ENCODE measurements at places on chromosomes 6 and 20.

GRCh38 chr6:53565886-53566285, 21.0 kb upstream of the GCLC start:
- no peak for DNase-seq

- no peak for DNase-seq
Observed at GRCh38 chr6:31186052-31186734, 15.7 kb upstream of the POU5F1 start.

GRCh38 chr20:611047-611842, 1.1 kb upstream of the TCF15 start:
- no peak for DNase-seq

DNA sequence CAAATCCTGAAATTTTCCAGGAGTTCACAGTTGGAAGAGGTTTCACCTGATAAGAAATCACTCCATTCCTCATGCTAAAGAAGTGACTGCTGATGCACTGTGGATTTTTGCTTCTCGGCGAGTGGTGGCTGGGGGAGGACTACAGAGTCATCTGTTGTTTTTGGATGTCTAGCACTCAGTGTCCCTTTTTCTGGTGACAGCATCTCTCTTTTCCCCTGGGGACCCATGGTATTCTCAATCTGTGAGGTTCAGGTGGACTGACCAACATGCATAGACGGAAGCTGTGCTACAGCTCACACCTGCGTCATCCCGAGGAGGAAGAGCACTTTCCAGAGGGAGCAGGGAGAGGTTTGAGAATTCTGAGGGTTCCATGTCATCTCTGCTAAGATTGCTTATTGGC, 42.7 kb upstream of the ZNF831 start:
- no peak for DNase-seq

GRCh38 chr6:7912736-7913517, 2.3 kb upstream of the TXNDC5 start:
- no peak for DNase-seq

DNA sequence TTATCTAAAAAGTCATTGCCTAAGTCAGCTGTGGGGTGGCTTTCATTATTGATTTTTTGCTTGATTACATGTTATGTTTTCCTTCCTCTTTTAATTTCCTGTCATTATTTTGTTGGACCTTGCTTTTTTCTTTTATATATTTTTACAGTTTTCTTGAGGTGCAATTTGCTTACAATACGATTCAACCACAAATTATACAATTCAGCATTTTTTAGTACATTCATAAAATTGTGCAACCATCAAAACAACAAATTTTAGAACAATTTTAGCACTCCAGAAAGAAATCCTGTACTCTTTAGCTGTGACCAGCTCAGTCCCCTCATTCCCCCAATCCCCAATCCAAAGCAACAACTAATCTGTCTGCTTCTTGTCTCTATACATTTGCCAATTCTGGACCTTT, 608.9 kb downstream of the C6orf118 start:
- DNase-seq: no peak

DNA sequence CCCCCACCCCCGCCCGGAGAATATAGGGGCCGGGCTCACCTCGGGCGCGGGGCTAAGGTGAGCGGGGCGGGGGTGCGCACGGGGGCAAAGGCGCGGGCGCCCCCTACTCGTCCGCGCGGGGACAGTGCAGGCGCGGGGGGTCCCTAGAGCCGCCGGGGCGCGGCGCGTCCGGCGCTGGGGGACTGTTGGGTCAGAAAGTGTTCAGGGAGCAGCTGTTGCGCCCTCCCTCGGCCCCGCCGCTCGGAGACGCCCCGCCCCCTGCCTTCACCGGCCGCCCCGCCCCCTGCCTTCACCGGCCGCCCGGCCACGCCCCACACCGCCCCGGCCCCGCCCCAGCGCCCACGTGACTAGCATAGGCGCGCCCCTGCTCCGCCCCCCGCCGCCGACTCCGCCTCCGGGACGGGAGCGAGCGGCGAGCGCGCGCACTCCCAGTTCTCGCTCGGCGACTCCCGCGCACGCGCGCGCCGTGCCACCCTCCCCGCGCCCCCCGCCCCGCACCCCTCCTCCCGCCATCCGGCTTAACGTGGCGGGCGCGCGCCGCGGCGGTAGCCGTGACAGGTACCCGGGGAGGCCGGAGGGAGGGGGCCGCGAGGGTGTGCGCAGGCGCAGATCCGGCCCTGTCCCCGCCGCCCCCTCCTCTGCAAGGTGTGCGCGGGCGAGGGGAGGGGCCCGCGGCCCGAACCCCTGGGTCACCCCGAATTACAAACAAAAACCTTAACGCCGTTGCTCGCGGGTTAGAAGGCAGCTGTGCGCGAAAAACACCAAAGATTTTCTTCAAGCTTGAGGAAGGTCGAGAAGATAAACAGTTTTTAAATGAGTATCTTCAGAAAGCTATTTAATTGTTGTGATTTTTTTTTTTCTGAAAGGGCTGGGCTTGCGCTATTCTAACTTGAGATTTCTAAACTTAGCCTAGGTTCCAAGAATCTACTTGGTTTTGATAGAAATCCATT, 704 bp upstream of the ZNF217 start:
- DNase-seq: peak; percentile 95

GRCh38 chr6:21284166-21284565, 309.4 kb upstream of the SOX4 start:
- DNase-seq: no peak

DNA sequence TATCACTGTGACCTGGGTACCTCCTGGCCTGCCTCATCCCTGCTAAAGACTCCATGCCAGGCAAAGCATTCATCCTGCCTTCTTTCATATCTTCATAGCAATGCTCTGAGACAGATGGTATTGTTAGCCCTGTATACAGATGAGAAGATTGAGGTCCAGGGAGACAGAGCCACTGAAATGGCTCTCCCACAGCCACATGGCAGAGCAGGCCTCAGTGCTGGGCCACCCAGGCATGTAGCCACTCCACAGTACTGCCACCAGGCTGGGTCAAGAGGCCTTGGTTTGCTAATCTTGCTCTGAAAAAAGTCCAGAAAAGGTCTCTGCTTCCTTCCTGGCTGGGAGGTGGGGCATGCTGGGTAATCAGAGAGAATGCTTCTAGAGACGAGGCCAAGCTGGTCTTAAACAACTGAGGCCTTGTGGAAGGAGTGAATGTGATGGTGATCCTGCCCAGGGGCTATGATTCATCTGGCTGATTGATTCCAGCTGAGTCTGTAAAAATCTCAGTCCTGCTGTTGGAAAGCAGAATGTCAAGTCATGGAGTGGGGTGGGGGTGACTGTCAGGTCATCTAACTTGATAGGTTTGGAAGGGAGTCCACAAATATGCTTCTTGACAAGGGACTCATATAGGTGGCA, 29.8 kb downstream of the HM13 start:
- DNase-seq: no peak

DNA sequence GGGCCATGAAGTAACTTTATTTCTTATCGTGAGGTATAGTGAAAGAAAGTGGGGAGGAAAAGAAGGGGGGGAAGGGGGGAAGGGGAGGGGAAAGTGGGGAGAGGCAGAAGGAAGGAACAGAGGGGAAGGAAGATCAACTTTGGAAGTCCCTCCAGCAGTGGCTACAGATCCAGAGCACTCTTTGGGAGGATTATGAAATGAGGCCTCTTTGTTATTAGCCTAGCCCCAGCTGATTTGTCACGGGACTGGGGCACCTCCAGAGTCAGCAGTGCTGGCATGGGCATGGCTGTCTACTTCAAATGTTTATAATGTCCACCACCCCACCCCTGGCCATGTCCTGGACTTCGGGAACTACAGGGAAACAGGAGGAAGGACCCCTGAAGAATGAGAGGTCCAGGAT, 7.6 kb downstream of the MOCS1 start:
- no peak for DNase-seq

DNA sequence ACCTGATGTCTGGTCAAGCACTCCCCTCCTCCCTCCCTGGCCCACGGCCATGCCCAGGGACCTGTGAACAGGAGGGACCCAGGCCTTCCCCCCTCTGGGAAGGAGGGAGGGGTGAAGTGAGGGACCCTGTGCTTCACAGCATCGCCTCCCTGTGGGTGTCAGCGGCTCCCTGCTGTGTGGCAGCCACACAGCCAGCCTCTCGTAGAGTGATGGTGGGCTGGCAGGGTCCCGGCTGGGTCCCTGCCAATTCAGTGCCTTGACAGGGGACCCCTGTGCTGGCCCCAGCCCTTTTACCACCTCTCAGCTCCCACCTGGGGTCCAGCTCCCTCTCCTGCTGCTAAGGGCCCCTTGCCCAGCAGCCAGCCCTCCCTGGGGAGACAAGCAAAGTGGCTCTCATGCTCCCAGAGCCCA, 31.3 kb upstream of the GRM4 start:
- DNase-seq: no peak

DNA sequence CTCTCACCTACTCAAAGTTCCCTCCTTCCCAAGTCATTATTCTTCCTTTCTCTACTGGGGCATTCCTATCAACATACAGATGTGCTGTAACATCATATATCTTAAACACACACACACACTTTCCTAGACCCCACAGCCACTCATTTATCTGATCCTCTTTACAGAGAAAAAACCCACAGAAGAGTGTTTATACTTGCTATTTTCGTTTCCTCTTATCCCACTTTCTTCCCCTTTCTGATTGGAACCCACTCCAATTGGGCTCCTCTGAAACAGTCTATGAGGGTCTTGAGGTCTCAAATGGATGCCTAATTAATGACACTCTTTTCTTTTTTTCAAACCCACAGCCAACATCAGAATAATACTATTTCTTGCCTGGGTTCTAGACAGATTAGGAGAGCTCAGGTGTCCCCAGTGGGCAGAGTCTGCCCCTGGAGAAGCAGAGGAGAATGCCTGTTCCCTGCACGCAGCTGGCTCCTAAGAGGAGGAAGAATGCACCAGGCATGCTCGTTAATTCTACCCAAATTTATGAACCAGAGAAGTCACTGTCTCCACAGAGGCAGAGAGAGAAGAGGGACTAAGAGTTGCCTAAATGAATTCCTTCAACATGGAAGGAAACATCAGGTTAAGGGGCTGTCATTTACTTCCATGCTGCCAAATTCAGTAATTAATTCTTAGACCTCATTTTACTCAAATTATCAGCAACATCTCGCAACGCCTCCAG, 65.9 kb downstream of the CRYBG1 start:
- no peak for DNase-seq

- DNase-seq: no peak
Observed at GRCh38 chr20:47875297-47876025, 90.2 kb upstream of the SULF2 start.

DNA sequence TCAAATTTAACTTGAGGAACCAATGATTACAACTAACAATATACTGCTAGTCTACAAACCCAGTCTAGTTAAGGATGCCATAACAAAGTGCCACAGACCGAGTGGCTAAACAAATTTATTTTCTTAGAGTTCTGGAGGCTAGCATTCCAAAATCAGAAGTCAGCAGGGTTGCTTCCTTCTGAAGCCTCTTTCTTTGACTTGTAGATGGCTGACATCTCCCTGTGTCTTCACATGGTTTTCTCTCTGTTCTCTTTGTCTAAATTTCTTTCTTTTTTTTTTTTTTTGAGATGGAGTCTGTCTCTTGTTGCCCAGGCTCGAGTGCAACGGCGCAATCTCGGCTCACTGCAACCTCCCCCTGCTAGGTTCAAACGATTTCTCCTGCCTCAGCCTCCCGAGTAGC, 56.1 kb downstream of the NCOA3 start:
- no peak for DNase-seq

GRCh38 chr6:27451660-27452390, 21.1 kb downstream of the ZNF184 start:
- DNase-seq: no peak

DNA sequence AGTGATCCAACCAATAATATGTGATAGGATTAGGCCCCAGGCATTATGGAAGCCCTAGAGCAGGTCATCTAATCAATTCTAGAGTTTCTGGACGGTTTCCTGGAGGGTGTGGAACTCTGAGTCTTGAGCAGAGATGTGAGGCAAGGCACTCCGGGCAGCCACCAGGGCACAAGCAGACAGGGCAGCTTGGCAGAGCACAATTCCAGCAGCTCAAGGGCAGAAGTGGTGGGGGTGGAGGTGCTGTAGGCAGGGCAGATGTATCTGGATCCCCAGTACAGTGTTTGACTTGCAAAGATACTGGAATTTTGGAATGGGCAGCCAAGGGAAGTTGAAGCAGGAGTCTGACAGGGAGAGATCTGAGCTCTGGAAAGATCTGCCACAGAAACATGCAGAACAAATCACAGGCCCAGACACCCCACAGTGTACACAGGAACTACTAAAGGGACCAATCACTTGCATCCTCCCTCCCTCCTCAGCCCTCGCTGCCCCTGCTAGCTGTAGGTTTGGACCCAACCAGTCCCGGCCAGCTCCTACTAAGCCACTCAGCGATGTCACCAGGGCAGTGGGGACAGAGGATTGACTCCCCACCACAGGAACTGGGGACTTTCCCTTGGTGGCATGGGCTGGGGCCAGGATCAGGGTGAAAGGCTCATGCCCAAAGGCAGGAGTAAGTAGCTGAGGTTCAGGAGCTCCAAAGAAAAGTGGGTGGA, 47.0 kb downstream of the TFEB start:
- DNase-seq: no peak

GRCh38 chr20:38221119-38221589, 39.4 kb downstream of the KIAA1755 start:
- DNase-seq: peak; percentile 81

GRCh38 chr20:17798601-17799000, 98.8 kb downstream of the BANF2 start:
- no peak for DNase-seq

DNA sequence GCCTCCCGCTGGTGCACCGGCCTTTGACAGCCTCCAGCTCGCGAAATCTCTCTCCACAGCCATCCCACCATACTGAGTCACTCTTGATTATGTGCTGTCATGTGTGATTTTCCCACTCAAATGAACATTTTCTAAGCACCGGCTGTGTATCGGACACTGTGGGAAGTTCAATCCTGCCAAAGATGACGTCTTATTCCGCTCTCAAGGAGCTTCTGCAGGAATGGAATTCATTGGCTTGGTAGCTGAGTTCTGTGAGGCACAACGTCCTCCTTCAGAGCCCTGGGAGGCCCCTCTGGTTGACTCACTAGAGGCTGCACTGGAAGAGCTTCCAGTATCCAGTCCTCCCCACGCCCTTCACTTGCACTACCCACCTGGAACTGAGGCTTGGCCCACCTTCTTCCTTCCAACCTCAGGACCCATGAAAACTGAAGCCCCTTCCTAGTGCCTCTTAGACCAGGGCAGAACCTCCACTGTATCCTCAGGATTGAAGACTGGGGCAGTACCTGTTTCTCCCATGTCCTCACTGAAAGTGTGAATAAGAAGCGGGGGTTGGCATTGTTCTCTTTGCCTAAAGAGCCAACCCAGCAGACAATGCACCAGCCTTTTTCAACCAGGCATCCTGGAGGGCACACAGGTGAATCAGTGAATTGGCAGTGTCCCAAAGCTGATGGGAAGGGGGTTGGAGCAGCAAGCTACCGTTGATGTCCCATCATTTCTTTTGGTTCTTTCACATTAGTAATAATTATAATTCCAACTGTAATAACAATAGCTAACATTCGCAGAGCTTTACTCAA, 1.7 kb downstream of the UNC5CL start:
- DNase-seq: no peak

GRCh38 chr20:32062776-32063170, 10.7 kb downstream of the HCK start:
- DNase-seq: no peak

DNA sequence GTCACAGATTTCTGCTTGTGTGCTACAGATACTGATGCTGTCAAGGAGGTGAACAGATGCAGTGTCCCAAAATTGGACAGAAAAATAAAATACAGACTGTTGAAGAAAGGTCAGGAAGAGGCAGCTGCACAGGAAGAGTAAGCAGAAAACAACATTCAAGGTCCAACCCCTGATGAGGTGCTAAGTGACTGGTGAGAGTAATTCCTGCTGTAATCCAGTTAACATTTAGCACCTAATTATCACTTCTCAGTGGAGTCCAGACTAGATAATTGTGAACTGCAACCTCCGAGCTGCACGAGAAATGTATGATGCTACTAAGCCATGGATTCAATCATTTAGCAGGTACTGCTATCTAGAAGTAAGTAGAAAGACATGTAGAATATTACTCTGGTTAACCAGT, 36.3 kb upstream of the NRSN1 start:
- no peak for DNase-seq

Measured in SK-N-DZ (cell line).